ENCODE measurements at places on chromosomes 7 and 10.

GRCh38 chr10:114174695-114175188, 739 bp upstream of the CCDC186 start:
- DNase-seq = no peak

GRCh38 chr10:5387169-5387568, 17.5 kb downstream of the TUBAL3 start:
- no peak for DNase-seq

DNA sequence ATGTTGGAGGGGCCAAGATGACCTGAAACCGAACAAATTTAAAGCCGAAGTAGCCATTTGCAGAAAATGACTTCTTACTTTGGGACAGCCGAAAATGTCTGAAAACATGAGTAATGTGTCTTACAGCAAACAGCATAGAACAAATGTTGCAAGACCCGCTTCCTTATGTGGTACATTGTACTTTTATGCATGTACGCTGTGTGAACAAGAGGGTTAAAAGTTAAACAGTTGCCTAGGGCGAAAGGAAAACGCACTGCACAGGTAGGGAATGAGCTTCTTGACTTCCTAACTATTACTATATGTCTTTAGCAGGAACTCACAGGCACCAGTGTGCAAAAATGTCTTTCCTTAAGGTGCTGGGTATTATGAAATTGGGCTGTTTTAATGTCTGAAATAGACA, 303.5 kb upstream of the MGMT start:
- no peak for DNase-seq

DNA sequence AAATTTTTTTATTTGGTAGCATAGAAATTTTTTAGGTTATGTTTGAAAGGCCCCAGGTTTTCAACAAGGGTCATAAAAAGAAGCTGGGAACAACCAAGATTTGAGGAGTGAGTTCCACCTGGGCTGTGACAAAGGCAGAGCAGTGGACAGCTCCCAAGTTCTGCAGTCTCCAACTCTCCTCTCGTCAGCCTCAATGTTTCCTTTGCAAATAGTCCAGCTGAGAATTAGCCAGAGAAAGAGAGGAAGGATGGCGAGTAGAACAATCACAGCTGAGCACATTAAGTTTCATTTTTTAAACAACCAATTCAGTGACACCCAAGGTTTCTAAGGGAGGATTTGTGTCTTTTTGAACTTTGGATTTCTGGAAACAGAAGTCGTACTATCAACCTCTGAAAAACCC, 143.2 kb downstream of the NRCAM start:
- no peak for DNase-seq

DNA sequence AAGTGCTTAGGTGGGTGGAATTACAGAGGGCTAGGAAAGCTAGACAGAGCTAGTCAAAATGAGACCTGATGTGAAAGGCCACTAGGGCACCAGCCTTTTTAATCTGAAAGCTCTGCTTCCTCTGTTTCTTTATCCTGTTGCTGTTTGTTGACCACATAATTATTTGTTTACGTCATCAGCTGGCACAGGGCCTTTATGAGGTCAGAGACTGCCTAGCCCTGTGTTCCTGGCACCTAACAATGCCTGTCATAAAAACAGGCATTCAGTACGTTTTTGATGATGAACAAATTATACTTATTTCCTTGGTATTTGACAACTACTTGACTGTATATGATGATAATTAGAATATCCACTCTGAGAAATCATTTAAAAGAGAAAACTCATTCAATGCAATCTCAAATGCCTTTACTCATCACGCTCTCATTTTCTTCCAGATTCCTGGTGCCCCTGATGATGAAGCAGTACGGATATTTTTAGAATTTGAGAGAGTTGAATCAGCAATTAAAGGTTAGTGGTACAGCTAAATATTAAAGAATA, 26.0 kb downstream of the RBM17 start:
- peak; percentile 44 for DNase-seq

DNA sequence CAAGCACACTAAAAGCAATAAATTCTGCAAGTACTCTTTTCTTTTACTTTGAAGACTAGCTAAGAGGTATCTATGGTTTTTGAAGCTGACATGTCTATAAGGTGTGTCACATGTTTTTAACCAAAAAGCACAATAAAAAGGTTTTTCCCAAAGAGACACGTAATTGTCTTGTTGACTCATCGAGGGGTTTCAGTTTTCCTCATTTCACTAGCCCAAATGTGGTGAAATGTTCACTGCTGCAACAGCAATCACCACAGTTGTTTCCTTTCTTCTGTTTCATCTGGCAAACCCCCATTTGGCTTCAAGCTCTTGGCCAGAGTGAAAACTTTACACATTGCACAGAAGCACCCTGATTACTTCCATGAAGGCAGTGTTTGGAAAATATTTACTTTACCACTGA, 3.8 kb upstream of the HOXA4 start:
- peak; percentile 92 for DNase-seq

GRCh38 chr10:43249962-43250614, 16.8 kb downstream of the RASGEF1A start:
- no peak for DNase-seq

DNA sequence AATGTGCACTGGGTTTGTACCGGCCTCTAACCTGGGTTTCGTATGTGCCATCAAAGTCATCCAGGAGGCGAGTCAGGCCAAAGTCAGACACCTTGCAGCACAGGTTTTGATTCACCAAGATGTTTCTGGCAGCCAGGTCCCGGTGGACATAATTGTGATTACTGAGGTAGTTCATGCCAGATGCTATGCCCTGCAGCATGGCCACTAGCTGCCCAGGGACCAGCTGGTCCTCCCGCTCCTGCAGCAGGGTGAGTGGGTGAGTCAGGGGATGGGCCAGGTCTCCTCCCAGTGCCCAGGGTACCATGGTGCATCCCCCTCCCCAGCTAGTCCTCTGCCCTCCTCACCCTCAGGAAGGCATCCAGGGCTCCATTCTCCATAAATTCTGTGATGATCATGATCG, 13.6 kb downstream of the ZYX start:
- no peak for DNase-seq

DNA sequence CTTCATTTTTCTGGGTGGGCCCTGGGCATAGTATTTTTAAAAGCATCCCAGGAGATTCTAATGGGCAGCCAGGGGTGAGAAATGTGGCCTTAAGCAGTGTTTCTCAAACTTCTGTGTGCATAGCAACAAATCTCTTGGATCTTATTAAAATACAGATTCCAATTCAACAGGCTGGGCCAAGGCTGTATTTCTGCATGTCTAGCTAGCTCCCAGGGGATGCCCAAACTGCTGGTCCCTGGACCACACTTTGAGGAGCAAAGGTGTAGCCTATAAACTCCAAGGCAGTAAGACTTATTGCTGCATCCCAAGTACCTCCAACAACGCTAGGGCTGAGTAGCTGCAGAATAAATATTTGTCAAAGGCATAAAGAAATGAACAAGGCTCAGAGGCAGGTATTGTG, 292.9 kb upstream of the ZMIZ1 start:
- DNase-seq = no peak

DNA sequence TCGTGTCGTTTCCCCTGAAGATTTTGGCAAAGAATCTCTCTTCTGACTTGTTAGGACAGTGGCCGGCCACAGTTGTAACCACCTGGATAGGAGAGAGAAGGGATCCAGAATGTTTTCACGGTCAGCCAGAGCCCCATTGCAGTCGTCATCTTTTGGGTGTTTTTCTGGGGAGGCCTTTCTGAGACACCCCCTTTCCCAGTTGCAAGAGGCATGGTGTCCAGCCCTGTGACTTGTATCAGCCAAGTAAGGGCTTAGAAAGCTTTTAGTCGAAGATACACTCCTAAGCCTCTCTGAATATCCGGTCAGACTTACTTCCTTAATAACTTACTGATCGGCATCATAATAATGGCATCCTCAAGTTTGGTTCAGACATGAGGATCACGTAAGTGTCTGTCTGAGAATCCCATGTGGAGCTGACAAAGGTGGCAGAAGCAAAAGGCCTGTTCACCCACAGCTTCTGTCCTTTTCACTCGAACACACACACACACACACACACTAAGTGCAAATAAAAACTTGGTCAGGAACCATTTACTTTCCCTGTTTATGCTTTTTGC, 435.7 kb upstream of the GALNT17 start:
- DNase-seq = no peak

GRCh38 chr7:105876964-105877601, 684 bp upstream of the ATXN7L1 start:
- DNase-seq = no peak

DNA sequence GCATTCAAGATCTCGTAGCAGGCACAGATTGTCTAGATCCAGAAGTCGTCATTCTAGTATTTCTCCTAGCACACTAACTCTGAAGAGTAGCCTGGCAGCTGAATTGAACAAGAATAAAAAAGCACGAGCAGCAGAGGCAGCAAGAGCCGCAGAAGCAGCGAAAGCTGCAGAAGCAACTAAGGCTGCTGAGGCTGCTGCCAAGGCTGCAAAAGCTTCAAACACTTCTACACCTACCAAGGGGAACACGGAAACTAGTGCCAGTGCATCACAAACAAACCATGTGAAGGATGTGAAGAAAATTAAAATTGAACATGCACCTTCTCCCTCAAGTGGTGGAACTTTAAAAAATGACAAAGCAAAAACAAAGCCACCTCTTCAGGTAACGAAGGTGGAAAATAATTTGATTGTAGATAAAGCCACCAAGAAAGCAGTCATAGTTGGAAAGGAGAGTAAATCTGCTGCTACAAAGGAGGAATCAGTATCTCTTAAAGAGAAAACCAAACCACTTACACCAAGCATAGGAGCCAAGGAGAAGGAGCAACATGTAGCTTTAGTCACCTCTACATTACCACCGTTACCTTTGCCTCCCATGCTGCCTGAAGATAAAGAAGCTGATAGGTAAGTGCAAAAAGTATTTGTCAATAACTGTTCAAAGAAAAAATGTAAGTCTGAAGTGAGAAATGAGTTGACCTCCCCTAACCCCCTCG, 37.7 kb downstream of the CDK13 start:
- no peak for DNase-seq

GRCh38 chr7:101788517-101788916, 28.9 kb upstream of the CUX1 start:
- DNase-seq = no peak

- DNase-seq = no peak
Measured at GRCh38 chr10:12121673-12122072, 7.8 kb upstream of the SEC61A2 start.

- no peak for DNase-seq
Measured at GRCh38 chr10:105398202-105398601, 757.1 kb downstream of the SORCS3 start.

GRCh38 chr7:12961910-12962480, 274.6 kb downstream of the ARL4A start:
- no peak for DNase-seq

DNA sequence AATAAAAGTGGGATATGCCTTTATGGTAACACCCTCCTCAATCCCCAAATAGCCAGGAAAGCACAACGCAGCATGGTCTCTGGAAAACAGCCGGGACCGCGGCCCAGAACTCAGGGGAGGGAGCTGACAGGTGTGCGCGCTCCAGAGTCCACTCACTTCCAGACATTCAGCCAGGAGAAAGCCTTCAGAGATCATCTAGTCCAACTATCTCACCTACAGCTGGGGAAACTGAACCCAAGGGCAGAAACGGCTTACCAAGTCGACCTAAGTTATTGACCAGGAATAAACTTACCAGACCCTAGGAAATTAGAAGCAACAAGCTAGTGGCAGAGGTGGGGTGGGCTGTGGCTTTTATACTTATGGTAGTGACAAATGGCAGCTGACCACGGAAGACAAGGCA, 16.4 kb downstream of the GSDME start:
- no peak for DNase-seq

GRCh38 chr7:105678811-105679495, 97.7 kb upstream of the EFCAB10 start:
- no peak for DNase-seq

DNA sequence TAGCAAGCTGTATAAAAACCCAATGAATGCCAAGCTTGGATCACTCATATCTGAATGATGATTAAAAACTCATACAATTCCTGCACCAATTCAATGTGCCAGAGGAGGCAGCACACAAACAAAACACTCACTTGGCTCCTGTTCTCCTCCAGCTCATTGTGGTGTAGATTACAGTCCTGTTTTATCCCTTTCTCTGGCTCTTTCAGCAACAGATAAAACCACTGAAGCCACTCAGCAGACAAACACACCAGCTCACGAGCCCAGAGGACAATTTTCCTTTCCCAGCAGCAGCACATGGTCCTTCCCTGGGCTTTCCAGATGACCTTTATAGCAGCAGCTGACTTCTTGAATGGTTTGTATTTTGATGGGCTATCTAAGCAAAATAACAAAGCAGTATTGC, 107.3 kb upstream of the STARD3NL start:
- DNase-seq = no peak

- no peak for DNase-seq
Measured at GRCh38 chr7:158266426-158266816, 321.2 kb downstream of the PTPRN2 start.

All from HS-5 (cell line).